NCI-H1092 treated with DMSO at 0.1 percent for 48 hours (cell line): ENCODE measurements at places on chromosomes 1 and 21.

DNA sequence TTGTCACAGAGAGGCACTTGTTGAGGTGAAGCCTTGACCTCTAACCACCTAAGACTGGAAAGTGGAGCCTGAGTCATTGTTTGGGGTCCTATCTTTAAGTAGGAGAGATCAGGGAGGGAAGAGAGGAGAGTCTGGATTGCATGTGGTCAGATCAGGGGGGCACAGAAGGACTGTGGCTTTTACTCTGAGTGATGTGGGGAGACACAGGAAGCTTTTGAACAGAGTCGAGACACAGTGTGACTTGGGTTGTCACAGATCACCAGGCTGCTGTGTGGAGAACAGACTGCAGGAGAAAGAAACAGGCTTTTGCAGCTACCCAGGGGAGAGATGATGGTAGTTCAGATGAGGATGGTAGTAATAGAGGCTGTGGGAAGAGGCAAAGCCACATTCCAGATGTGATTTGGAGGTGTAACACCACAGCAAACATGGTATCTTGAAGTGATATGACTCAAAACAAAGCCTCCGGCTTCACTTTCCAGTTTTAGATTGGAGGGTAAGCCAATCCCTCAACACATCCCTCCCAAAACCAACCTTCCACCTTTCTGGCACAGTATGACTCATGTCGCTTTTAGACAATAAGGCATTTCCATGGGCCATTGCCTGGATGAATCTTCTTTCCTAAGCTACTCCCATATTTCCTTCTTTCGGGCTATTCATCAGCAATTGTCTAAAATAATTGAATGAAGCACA lies 125.8 kb upstream of the SLC44A3 start:
- no peak for DNase-seq

DNA sequence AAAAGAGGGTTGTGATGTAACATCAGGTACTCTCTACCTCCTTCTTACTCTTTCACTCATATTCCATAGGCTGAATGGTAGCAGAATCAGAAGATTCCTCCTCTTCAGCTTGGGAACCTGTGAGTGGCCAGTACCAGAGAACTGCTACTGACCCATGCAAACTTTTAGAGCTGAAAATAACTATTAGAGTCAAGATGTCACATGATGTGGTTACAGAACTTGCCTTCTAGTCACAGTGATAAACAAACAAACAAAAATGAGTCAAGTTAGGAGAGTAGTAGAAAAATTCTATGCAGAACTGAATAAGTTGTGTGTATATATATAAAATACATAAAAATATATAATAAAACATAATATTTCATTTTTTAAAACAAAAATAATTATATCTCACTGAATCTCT lies 47.6 kb upstream of the RGS1 start:
- DNase-seq, result no peak

DNA sequence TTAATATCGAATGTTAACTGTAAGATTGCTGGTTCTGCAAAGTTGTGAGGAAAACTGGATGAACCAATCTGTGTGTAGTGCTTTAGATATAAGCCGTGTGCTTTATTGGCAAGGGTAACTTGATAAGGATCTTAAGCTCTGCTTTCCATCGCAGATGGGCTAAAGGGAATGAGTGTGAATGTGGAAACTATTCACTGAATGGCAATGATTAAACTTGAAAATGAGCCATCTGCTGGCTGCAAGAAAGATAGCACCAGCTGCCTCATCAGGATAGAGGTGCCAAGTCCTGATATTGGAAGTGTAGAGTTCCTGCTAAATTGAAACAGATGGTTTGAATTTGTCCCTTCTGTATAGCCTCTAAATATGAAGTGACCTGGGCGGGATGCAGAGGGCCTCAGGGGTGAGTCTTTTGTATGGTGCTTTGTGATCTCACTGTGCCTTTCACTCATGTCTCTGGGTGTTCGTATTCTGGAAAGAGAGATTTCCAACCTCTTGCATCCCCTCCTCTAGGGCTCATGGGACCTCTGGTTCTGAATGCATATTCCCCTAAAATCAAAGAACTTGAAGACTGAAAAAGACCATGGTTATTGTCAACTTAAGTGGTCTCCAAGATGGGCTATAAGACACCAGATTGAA lies 9.2 kb downstream of the FCRL3 start:
- DNase-seq, result peak; percentile 3

GRCh38 chr1:61182049-61182448 lies 99.7 kb downstream of the NFIA start:
- DNase-seq, result no peak

DNA sequence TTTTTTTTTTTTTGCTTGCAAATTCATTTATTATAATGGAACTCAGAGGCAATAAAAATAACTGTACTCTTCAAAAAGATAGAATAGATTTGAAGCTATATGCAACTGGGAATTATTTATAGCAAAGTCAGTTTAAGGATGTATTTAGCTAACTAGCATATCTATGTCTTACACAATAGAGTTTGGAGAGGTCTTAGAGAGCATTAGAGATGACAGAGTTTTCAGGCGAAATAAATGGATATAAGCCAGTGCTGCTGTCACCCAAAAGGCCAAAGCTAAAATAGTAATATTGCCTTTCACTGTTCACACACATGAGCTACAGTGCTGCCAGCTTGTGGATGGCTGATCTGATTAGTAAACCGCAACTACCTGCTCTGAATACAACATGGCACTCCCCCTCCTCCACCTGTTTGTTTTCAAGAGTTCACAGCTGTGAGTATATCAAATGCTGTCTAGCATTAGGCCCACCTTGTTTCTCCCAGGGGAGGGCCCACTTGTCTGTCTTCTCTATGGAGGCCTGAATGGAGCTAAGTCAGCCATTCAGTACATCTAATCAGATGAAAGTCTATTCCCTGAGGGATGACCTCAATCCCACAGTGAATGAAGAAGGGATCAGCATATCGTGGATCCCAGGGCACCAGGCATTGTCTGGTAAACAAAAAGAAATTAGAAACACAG lies 25.2 kb upstream of the SSX2IP start:
- peak; percentile 18 for DNase-seq

- no peak for DNase-seq
These were observed 30.4 kb upstream of the PDE4B start for GRCh38 chr1:65762081-65762862.

DNA sequence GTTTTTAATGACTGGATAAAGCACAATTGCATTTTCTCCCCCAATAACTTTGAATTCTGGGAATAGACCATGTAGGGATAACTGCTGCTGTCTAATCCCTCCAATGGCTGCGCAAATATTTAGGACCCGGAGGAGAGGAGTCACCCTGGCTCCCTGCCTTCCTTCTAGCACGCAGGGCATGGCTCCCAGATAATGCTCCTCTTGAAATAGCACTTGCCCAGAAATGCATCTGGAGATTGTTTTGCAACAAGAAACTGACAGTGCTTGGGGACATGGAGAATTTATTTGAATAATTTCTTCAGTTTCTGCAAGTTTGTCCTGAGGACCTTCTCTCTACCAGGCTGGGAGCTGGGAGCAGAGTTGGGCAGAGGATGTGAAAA lies 83.5 kb downstream of the MAN1C1 start:
- peak; percentile 66 for DNase-seq

DNA sequence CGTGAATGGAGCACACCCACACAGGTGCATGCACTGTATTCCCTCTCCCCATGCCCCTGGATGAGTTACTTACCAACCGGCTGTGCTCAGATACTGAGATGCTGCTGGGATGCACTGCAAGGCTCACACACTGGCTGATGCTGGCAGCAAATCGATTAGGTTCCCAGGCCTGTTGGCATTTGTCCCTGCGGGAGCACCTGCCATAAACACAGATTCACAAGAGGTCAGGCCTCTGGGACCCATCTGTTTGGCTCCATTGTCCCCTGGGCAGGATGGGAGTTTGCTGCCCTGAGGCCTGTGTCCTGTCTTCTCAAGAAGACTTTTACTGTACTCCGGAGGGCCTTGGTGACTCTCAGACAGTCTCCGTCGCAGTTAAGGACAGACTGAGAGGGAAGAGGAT lies 145.4 kb downstream of the PLXNA2 start:
- DNase-seq, result peak; percentile 77

DNA sequence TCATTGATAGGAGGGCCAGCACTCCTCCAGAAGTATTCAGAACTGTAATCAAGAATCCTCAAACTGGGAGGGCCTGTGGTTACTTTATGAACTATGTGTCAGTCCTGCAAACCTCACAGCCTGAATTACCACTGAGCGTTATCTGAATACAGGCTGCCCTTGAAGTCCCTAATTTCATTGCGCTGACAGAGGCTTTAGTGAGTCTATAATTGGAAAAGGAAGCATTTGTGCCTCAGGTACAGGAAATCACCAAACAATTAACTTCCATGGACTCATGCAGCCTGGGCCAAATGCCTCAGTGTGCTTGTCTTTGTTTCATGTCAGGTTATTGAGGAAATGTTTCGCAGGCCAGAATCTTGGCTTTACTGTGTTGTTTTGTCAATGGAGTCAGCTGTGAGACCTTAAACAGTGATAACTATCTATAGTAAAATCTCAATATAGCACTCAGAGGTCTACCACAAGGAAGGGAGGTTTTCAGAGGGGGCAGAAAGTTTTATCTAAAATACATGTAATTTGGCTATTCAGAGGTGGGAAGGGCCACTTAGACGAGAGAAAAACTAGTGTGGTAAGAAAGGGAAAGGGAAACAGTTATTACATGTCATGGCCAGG lies 32.9 kb upstream of the DOCK7 start:
- no peak for DNase-seq

- no peak for DNase-seq
These were observed 24.1 kb upstream of the MPZL1 start for GRCh38 chr1:167697667-167698141.

- DNase-seq, result no peak
These were observed 131.3 kb downstream of the PEX14 start for GRCh38 chr1:10606064-10606463.

DNA sequence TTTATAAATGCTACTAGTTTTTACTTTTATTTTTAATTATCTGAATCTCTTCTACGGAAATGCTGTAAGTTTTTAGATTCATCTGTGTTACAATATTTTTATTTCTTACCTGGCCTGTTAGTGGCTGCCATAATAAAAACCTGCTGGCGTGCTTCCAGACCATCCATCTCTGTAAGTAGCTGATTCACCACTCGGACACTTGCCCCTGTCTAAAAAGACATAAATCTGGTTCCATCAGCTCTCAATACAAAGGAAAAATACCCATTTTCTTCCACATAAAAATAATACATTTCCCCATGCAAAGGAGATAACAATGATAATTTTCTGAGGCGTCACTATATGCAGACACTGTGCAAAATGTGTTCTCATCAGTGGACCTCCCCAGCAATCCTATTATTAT lies 62.0 kb downstream of the NVL start:
- DNase-seq, result no peak

GRCh38 chr1:31040038-31040437 lies 25.5 kb downstream of the PUM1 start:
- DNase-seq, result no peak

DNA sequence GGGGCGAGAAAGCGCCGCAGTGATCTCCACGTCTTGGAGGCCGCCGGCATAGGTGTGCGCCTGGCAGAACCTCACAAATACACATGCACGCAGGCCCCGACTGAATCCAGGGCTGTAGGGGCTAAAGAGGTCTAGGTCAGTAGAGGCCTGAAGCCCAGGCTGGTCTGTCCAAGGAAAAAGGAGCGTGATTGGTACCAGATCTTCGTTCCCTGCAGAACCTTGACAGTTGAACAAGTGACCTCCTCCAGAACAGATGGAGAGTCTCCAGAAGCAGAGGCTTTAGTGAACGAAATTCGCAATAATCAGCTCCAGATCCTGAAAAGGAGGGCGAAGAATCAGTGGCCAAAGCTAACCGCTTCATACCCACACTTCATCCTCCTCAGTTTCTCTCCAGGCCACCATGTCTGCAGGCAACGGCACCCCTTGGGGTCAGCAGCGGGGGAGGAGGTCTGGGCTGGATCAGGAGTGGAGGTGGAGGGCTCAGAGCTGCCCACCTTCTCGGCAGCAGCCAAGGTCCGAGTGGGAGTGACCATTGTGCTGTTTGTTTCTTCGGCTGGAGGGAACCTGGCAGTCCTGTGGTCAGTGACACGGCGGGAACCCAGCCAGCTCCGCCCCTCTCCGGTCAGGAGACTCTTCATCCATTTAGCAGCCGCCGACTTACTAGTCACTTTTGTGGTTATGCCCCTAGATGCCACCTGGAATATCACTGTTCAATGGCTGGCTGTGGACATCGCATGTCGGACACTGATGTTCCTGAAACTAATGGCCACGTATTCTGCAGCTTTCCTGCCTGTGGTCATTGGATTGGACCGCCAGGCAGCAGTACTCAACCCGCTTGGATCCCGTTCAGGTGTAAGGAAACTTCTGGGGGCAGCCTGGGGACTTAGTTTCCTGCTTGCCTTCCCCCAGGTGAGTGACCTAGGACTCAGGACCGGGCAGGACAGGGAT lies 749 bp upstream of the PEX11B start:
- DNase-seq, result peak; percentile 48

- DNase-seq, result no peak
These were observed 107.3 kb downstream of the UCHL5 start for GRCh38 chr1:192951691-192952460.

DNA sequence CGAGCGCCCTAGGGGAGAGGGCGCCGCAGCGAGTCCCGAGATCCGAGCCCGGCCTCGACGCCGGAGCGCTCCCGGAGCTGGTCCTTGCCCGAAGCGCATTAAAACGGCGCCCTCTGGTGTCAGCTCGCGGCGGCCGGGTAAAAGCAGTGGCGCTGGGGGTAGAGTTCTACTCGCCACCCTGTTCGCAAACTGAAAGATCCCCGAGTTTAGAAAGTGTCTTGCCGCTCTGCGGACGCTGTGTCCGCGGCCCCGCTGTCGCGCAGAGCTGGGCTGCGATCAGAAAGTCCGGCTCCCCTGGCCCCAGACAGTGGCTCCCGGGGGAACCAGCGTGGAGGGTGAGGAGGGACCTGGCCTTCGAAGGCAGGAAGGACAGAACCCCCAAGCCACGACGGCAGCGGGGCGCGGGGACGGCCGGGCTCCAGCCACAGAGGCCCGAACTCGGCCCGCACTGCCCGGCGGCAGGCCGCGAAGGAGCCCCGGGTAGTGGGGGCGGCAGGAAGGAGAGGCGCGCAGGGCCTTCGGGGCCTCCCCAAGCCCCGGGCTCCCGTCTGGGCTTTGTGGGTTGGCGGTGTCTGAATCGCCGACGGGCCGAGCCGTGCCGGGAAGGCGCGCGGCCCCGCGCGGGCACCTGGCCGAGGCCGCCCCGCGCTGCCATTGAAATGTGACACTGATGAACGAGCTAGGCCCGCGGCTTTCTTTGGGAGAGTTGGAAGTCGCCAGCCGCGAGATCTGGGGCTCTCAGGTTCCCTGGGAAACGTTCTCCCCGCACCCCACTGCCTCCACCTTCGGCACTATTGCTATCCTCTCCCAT lies 39.1 kb upstream of the NFIA start:
- DNase-seq, result peak; percentile 38

GRCh38 chr1:39379187-39379586 lies 112.2 kb upstream of the BMP8A start:
- no peak for DNase-seq
